ENCODE measurements at places on chromosomes 1 and 21.
A peak's percentile ranks its signal among the peaks of the same experiment; 100 is the strongest.

GRCh38 chr21:45019076-45019886 lies 55.1 kb upstream of the ADARB1 start:
- DNase-seq, result peak; percentile 47

- peak; percentile 70 for DNase-seq
Observed at GRCh38 chr1:165717918-165718515, 19.7 kb upstream of the ALDH9A1 start.

DNA sequence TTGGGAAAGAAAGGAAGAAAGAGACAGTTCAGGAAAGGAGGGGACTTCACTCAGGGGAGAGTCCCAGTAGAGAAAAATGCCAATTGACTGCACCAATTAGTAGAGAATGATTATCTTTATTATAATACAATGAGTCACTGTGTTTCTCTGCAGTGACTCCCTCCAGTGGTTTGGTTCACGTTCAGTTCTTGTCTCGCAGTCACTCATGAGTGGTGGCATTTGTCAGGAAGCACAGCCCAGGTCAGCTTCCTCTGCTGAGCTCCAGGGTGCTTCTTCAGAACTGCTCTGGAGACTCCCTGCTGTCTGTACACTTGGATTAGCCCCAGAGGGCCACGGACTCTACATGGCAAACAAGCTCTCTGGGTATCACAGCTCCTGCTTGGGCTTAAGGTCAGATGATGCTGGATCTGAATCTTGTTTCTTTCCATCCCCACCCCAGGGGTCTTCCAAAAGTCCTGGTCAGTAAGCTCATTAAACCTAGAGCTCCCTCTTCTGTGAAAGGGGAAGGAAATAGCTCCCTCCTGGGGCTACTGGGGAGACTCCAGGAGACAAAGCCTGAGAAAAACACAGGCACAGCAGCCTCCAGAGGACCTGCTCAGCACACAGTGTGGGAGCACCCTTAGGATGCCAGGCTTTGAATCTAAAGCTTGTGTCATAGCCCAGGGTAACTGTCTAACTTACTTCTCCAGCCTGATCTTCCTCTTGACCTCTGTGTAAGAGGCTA lies 619.0 kb downstream of the AJAP1 start:
- no peak for DNase-seq

DNA sequence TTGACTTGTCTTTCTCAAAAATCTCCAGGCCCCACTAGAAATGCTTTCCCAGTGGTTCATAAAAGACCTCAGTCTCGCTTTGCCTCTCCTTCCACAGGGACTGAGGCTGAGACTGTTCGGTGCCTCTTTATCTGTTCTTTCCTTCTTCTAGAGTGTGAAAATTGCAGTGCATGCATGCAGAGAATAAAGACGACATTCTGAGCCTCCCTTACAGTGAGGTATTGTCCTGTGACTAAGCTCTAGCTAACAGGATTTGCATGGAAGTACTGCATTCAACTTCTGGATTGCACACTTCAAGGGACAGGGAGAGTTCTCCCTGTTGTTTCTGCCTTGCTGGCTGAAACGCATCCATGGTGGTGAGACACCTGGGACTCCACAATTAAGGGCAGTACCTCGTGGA lies 69.1 kb downstream of the COLGALT2 start:
- no peak for DNase-seq

DNA sequence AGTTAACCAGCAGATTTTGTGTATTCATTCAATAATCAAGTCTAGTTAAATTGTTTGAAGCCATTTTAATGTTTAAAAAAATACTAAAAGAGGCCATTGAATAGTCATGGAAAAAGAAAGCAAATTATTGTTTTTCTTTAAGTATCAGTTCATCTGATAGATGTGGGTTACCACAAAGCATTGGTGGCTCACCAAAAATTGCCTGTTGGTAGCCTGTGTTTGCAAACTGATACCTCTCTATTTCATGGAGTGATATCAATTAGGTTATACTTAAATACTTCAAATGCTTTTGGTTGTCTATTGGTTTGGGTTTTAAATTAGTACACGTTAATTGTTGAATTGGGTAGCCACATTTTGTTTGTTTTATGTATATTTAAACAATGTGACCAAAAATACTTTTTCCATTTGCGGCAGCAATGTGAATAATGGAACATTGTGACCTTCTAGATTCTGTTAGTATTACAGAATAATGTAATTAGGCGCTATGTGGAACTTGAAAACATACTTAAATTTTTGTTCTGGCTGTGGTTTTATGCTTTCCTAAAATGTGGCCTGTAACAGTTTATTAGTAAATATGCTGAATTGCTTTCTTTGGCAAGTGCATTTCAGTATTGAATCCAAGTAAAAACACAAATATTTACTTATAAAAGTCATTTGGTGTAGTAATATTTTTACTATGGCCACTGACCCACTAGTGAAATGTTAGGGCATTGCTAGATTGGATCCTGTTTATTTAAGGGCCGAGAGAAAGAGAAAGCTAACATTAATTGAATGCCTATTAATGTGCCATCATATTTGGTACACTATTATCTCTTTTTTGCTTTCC lies 37.1 kb upstream of the NBL1 start:
- no peak for DNase-seq

DNA sequence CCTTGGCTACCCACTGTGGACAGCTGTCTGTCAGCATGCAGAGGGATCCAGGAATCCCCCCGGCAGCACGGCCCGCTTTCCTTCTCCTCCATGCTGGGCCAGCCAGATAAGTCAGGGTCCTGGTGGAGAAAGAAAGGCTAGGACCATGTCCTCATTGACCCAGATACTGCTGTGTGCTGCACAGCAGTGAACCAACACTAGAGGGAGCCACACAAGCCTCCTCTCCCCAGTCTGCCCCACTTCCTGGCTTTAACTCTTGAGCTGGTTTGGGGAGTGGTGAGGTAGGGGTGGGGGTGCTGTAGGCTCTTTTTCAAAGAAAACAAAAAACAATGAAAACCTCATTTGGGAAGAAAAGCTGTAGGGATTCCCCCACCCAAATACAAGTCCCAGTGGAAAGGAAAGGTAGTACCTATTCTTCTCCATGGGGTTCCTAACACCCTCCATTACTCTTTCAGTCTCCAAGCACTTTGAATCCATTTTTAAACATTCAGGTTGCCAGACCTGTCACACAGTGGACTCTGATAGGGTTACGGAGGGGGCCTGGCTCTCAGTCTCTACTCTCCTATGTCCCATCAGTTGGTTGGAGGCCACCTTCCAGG lies 84.9 kb upstream of the CD1D start:
- peak; percentile 33 for DNase-seq

GRCh38 chr1:227330279-227331076 lies 12.2 kb upstream of the CDC42BPA start:
- peak; percentile 20 for DNase-seq

GRCh38 chr1:169704797-169705196 lies 6.6 kb downstream of the SELL start:
- DNase-seq, result no peak

- DNase-seq, result peak; percentile 95
Observed at GRCh38 chr1:77347646-77348045, 65.8 kb downstream of the AK5 start.

- DNase-seq, result peak; percentile 67
Observed at GRCh38 chr21:32048353-32048752, 175.5 kb downstream of the HUNK start.

DNA sequence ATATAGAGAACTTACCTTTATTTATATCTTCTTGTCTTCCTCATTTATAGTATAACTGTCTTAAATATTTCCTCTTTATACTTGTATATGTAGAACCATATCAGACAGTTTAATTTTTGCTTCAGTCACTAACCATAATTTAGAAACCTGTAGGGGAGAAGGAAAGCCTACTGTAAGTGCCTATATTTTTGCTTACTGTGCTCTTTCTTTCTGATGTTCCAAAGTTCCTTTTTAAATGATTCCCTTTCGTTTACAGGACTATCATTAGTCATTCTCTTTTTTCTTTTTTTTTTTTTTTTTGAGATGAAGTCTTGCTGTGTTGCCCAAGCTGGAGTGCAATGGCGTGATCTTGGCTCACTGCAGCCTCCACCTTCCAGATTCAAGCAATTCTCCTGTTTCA lies 109.7 kb downstream of the CENPF start:
- DNase-seq, result no peak

GRCh38 chr1:46806196-46807020 lies 7.6 kb downstream of the CYP4B1 start:
- DNase-seq, result no peak

DNA sequence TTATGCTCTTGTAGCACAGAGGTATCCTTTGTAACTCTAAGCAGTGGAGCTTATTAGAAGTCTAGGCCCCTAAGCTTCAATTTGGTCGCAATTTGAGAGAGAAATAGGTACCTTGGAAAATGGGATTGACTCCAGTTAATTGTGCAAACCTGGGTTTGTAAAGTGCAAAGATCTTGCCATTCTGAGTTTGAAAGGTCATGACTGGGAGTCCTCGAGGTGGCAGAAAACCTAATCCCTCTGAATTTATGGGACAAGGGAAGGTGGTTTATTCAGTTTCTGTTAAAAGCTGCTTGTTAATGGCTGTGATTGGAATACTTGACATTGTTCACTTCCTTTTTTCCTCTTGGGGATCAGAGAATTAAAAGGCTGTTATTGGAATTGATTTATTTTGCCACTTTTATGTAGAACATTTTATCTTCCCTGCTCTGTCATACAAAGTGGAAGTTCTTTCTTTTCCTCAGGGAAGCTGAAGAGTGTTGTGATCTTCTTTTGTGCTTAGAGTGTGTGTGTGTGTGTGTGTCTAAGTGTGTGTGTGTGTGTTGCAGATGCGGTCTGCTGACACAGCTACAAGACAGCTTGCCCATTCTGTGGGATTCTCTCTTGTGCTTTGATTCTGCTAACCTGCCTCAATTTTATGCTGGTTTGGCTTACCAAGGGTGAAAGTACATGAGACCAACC lies 144.5 kb downstream of the SPATA46 start:
- no peak for DNase-seq

DNA sequence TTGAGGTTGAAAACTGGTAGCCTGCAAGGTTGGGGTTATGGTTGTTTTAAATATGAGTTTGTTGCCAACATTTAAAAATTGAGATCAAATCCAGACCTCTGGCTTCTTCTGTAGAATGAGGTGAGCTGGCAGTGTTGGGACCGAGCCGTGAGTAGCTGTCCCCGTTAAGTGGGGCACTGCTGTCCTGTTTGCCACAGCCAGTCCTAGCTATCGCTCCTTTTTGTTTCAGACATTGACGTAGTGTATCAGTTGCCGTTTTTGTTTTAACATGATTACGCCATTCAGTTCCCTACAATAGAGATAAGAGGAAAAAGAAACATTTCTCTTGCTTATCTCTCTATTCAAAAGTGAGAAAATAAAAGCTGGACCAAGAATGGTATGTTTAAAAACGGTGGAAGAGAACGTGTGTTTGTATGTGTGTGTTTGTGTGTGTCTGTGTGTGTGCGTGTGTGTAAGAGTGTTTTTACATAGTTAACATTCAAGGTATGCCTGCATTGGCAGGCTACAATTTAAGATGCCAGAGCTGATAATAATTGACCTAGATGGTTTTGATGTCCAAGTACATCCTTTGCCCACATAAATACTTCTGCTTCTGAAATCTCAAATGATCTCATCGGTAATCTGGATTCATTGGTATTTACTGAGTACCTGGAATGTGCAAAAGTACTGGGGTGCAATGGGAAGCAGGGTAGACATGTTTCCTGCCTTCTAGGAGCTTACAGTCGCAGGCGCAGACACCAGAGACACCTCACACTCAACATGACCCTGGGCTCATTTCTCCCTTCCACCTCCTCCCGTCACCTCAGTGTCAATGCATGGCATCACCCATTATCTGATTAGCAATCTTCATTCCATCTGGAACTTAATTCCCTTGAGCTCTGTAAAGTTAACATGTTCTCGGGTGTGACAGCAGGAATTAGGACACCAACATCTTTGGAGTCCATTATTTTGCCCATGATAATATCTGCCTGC lies 65.8 kb downstream of the HUNK start:
- no peak for DNase-seq

DNA sequence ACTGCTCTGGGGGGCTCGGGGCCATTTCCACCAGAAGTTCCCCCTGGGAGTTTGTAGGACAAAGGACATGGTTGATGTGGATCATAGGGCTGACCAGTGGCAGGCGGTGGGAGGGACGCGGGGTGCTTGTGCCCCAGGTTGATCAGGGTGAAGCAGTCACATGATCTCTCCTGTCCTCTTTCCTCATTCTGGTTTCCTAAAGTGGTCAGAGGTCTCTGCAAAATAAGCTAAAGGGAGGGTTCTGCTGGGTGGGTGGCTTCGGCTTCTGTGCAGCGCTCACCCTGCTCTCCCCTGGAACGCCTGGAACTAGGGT lies 9.2 kb downstream of the PDXK start:
- DNase-seq, result no peak

DNA sequence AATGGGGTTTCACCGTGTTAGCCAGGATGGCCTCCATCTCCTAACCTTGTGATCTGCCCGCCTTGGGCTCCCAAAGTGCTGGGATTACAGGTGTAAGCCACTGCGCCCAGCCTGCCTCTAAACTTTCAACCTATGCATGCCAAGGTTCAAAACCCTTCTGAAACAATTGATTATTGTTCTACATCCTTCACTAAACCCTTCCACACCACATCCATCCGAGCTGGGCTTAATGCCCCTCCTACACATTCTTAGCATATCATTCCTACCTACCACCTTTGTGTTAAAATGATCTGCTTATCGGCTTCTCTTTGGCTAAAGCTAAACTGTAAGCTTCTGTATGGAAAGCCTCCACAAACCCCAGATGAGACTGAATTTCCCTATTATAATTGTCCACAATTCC lies 40.8 kb upstream of the DOCK7 start:
- DNase-seq, result no peak

DNA sequence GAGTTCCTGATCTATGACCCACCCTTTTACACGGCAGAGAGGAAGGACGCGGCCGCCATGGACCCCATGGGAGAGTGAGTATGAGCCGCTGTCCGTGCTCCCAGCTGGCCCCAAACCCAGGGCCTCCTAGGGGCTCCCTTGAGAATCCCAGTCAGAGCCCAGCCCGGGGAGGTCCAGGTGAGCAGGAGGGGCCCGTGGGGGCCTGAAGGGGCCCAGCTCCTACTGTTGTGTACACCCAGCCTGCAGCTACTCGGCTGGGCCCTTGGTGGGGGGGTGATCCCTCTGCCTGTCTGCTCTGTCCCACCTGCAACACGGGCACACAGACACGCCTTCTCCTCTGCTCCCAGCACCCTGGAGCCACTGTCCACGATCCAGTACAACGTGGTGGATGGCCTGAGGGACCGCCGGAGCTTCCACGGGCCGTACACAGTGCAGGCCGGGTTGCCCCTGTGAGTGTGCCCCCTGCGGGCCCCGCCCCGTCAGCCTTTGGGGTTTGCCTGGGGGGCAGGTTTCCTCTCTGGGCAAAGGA lies 28.6 kb upstream of the LRRC3 start:
- no peak for DNase-seq
